ENCODE measurements at places on chromosomes 4 and X. TPM values are rescaled to one million over a fixed set of nuclear protein-coding genes. Genes with fewer than 3 reads are reported as not detected.

GRCh38 chr4:120816296-120816965, 106.1 kb downstream of the PRDM5 start:
- DNase-seq, result no peak

Gene CXCL9
- polyA plus RNA-seq, result 0.51 TPM

GRCh38 chr4:169098054-169098497, 88.0 kb upstream of the CBR4 start:
- no peak for DNase-seq

GRCh38 chrX:129726307-129727111, 12.3 kb upstream of the XPNPEP2 start:
- DNase-seq, result peak; percentile 48

DNA sequence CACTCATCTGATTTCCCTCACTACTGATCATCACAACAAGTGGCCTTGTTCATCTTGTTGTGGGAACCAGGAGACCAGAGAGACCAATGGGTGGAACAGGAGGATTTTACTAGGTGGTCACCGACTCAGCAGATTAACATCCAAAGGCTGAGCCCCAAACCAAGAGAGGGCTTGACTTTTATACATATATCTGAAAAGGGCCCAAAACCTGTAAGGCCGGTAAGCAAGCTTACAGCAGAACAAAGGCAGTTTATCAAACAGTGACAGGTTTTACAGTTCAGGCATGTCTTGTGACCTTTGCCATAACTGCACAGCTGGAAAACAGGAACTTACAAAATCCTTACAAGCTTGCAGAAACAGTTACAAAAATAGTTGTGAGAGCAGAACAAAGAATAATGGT, 195.9 kb downstream of the OR13H1 start:
- DNase-seq, result no peak
